ENCODE measurements at places on chromosomes 13 and 19.

GRCh38 chr19:48206397-48207093 lies 36.1 kb downstream of the ZSWIM9 start:
- DNase-seq: no peak

GRCh38 chr19:4922530-4923275 lies 13.4 kb downstream of the UHRF1 start:
- no peak for DNase-seq

DNA sequence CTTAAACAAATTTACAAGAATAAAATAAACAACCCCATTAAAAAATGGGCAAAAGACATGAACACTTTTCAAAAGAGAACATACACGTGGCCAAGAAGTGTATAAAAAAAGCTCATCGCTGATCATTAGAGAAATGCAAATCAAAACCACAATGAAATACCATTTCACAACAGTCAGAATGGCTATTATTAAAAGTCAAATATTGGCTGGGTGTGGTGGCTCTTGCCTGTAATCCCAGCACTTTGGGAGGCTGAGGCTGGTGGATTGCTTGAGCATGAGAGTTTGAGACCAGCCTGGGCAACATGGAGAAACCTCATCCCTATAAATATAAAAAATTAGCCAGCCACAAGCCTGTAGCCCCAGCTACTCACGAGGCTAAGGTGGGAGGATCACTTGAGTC lies 89.9 kb downstream of the UBL3 start:
- no peak for DNase-seq

- DNase-seq: no peak
These were observed 35.5 kb downstream of the SERTM1 start for GRCh38 chr13:36709136-36709890.

DNA sequence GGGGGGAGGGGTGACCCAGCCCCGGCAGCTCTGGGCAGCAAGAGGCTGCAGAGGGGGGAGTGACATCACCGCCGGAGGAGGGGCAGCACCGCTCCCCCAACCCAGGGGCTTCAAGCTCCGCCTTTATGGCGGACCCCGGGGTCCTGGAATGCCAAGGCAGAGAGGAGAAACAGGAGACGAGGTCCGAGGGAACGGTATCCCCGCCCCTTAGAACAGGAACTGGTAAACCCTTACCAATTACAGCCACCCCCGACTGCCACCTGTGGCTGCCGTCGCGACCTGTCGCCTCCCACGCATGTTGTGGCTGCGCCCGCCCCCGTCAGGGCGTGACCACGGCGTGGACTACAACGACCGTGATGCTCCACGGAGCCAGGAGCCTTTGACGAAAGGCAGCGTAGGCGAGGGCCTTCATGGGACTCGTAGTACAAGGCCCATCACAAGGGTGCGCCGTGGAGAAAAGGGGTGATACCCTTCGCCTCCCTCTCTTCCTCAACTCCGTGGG lies 4.1 kb upstream of the KCNC3 start:
- DNase-seq: no peak

- DNase-seq: no peak
These were observed 862.1 kb upstream of the MIR17HG start for GRCh38 chr13:90485436-90485835.

GRCh38 chr13:111153977-111154332 lies 38.8 kb downstream of the ARHGEF7 start:
- DNase-seq: no peak

DNA sequence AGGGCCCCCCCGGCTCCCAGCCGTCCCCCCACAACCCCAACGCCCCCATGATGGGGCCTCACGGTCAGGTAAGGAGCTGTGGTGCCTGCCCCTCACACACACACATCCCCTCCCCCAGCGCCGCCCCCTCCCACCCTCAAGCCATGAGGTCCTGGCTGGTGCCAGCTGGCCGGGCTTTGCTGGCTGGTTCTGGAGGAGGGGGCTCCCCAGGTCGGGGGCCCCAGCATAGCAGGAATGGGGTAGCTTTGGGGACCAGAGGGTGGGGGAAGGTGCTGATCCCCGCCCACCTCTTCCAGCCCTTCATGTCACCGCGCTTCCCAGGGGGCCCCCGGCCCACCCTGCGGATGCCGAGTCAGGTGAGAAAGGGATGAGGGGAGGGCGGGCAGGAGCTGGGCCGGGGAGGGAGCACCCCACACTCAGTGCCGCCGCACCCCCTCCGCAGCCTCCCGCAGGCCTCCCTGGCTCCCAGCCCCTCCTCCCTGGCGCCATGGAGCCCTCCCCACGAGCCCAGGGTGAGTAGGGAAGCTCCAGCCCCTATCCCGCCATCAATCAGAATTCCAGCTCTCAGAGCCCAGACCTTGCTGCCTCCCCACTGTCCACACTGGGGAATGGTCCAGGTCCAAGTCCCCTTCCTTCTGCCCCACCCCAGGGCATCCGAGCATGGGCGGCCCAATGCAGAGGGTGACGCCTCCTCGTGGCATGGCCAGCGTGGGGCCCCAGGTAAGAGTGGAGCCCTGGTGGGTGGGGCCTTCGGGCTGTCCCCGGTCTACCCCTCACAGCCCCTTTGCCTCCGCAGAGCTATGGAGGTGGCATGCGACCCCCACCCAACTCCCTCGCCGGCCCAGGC lies 6.4 kb downstream of the ISYNA1 start:
- DNase-seq: no peak

DNA sequence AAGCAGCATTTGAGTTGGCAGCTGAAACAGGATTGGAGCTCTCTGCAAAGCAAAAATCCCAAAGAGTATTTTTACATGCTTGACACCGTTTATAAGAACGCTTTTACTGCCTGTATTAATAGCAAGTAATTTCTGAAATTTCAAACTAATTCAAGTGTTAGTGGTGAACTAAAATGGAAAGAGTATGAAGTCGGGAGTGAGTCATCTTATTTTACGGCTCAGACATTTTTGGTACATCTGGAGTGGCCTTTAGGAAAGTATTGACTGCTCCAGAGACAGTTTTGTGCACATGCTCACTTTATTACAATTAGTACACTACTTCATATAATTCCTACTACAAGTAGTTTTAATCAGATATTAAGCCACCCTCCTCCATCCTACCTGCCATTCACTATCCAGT lies 167.4 kb downstream of the SLITRK6 start:
- DNase-seq: no peak

- no peak for DNase-seq
These were observed 180.6 kb downstream of the FOXO1 start for GRCh38 chr13:40485611-40486517.

DNA sequence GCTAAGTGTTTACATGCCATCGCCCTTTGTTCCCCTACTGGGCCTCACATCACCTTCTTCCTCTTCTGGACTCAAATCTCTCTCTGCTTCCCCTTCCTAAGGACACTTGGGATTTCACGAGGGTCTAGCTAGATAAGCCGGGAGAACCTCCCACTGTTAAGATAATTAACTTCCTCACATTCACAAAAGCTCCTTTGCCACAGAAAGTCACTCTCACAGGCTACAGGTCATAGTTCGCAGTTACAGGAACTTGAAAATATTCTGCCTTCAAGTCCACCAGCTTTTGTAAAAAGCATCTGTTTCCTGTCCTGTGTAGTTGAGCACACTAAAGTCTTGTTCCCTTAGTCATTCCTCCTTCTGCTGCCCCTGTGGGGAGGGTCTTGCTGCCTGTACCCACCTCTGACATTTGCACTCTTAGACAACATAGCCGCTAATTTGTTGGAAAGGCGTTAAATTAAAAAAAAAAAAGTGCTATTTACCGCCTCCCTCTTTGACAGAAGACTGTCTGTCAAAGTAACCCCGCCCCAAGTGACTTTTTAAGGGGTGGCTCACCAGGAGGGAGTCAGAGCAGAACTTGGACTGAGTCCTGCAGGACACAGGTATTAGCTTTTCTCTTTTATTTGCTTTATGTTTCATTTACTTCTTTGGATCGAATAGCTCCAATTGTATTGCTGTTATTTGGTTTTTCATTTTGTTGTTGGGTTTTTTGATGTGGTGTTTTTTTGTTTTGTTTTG lies 26.8 kb upstream of the CEACAM21 start:
- no peak for DNase-seq

- no peak for DNase-seq
These were observed 174.6 kb upstream of the RNF113B start for GRCh38 chr13:98351636-98352035.

DNA sequence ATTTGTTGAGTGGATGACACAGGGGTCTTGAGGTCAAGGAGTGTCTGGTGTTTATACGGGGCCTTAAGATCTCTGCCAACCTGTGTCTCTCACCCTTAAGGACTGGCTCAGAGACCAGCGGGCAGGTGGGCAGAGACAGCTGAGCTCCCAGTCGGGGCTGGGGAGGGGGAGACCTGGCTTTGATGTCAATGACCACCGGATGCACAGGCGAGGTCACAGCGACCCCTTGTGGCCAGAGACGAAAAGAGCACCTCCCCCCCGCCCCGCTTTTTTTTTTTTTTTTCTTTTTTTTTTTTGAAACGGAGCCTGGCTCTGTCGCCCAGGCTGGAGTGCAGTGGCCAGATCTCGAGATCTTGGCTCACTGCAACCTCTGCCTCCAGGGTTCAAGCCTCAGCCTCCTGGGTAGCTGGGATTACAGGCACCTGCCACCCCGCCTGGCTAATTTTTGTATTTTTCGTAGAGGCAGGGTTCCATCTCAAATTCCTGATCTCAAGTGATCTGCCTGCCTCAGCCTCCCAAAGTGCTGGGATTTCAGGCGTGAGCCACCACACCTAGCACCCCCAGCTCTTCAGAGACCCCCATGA lies 12.1 kb upstream of the KLK14 start:
- no peak for DNase-seq

DNA sequence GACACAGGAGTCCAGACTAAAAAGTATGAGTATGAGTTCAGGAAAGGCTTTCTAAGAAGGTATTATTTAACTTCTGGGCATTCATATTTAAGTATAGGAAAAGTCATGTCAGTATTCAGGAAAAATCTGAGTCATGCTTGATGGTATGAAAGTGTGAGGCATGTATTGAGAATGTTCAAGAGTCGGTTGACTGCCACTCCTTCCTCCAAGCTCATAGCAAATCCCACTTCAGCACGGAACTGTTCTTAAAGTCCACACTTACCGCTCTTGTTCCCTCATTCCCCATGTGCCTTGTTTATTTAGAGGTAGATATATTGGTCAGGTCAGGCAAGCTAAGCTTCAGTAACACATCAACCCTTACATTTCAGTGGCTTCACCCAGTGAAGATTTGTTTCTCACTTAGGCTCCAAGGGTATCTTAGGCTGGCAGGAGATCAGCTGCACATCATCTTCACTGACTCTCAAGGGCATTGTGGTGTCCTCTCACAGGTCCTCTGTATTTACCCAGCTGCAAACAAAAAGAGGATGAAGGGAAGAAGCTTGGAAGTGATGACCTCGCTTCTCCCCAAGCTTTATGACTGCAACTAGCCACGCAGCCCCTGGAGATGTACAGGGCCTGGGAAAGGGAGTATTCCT lies 1189.2 kb downstream of the EFNB2 start:
- DNase-seq: no peak

DNA sequence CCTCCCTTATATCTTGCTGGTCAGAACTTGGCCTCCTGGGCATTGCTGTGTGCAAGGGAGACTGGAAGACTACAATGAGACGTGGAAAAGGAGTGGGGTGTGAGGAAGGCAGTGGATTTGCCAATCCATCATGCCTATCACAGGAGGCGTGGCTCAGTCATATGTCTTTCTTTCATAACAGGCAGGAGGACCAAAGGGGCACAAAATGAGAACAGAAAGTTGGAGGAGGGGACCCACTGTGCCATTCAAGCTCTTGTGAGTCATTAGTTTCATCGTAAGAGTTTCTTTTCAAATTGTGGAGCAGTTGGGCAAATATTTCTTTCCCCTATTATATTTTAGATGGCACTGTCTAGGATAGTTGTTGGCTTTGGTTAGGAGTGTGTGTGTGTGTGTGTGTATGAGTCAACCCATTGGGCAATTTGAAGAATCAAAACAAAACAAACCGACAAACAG lies 471.5 kb downstream of the TSHZ3 start:
- no peak for DNase-seq

GRCh38 chr13:72258340-72258981 lies 391.5 kb upstream of the DACH1 start:
- DNase-seq: no peak

DNA sequence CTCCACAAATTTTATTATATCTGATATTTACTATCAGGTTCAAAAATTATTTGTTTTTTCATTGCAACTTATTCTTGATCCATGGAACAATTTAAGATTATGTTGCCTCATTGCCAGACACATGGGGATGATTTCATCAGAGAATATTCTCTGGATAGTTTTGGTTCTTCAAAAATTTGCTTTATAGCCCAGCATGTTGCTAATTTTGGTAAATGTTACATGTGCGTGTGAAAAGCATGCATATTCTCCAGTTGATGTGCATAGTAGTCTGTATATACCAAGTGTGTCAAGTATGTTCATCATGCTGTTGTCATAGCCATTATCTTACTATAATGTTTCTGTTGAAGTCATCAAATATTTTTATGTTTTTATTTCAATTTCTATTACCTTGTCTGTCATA lies 122.3 kb downstream of the RFC3 start:
- no peak for DNase-seq

DNA sequence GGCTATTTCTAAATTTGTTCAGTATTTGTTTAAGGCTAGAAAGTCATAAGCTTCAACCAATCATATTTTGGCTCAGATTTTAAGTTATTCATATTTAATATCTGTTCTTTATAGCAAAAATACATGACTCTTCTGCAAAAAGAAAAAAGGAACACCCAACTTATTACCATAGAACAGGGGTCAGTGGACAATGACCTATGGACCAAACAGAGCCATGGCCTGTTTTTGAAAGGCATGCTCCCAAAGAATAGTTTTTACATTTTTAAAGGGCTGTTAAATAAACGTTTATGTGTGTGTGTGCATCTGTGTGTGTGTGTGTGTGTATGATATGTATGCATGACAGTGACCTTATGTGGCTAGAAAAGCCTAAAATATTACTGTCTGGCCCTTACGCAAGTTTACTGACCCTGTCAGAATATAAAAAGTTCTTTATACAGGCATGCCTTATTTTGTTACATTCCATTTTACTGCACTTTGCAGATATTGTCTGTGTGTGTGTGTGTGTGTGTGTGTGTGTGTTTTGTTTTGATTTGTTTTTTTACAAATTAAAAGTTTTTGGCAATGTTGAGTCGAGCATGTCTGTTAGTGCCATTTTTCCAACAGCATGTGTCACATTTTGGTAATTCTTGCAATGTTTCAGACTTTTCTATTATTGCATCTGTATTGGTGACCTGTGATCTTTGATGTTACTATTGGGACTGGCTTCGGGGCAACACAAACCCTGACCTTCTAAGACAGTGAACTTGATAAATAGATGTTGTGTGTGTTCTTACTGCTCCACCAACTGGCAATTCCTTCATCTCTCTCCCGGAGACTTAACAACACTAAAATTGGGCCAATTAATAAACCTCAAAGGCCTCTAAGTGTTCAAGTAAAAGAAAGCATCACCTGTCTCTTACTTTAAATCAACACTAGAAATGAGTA lies 22.0 kb downstream of the KLF12 start:
- no peak for DNase-seq

- DNase-seq: no peak
These were observed 7.4 kb downstream of the IGFLR1 start for GRCh38 chr19:35734889-35735288.

DNA sequence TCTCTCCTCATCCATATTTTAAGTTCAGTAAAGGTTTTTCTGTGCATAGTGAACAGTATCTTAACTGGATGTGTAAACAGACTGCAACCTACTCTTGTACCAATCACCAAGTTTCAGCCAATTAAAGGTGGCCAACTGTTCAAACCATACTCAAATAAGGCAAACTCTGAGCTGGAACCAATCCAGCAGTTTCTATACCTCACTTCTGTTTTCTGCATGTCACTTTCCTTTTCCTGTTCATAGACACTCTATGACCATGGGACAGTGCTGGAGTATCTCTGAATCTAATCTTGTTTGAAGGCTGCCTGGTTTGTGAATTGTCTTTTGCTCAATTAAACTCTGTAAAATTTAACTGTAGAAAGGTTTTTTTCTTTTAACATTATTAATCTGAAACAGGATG lies 470.3 kb upstream of the SLITRK6 start:
- DNase-seq: no peak

GRCh38 chr13:22596171-22596863 lies 584.5 kb upstream of the SGCG start:
- no peak for DNase-seq
